ENCODE measurements at places on chromosomes 3 and 15.
A peak's percentile ranks its signal among the peaks of the same experiment; 100 is the strongest.

GRCh38 chr15:81880314-81880713 is 165.5 kb downstream of the MEX3B start:
- DNase-seq, result no peak

- DNase-seq, result no peak
These were observed 25.8 kb downstream of the PAK2 start for GRCh38 chr3:196765454-196765853.

- DNase-seq, result no peak
These were observed 14.8 kb downstream of the TARS3 start for GRCh38 chr15:101709466-101709865.

GRCh38 chr3:31008994-31009393 is 114.5 kb upstream of the GADL1 start:
- DNase-seq, result no peak

DNA sequence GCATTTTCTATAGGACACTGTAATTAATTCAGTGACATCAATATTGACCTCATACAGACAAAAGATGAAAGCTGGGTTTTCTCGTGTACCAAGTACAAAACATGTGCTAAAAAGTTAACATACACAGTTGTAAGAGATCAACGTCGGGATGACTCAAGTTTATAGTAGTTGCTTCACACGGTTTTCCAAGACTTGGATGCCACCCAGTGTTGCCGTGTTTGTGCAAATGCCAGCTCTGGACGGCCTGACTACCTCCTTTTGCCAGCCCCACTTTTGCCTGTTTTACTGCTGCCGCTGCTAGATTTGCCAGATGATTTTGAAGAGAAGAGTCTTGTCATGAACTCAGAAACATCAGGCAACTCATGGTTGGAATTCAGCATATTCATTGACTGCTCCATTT is 17.6 kb downstream of the EMC7 start:
- DNase-seq, result no peak

GRCh38 chr3:111851511-111851954 is 7.5 kb upstream of the PHLDB2 start:
- no peak for DNase-seq

DNA sequence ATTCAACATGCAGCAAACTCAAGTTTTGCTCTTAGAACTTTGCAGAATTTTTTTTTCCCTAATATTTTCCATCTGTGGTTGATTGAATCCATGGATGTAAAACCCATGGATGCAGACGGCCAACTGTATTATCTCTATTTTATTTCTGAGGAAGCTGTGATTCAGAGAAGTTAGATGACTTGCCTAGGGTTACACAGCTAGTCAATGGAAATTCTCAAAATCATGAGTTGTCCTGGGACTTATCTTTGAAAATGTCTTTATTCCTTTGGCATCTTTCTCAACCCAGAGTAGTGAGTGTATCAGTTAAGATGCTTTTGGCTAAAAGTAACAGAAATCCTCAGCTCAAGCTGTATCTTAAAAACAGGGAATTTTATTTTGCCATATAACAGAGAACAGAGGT is 107.9 kb upstream of the GALNT15 start:
- no peak for DNase-seq

GRCh38 chr3:155609586-155609985 is 135.3 kb downstream of the PLCH1 start:
- DNase-seq, result no peak

DNA sequence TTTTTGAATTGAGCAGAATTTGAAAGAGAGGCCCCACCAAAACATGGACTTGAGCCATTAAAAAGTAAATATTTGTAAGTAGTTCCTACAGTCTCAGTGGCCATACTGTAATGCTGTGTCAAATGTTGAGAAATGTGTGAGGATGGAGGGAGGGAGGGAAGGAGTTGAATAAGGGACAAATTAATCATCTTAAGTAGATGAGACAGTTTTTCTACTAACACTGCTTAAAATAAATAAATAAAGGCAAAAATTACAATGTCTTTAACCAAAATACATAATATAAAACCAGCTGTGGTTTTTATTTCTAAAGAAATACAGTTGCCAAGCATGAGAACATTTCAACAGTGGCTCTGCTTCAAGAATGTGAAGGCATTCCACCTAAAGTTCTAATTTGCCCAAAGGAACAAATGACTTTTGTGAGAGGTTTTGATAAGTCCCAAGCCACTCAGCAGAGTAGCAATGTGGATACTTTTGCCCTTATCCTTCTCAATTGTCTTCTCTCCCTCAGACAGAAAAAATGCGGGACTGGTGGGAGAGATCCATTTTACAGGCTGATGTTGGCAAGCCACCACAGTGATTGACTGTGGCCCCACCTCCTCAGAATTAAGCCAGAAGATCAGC is 427.0 kb upstream of the RARB start:
- DNase-seq, result no peak

GRCh38 chr3:165503825-165504224 is 307.6 kb upstream of the SLITRK3 start:
- no peak for DNase-seq

GRCh38 chr15:100682468-100682867 is 80.1 kb downstream of the ASB7 start:
- DNase-seq, result no peak

DNA sequence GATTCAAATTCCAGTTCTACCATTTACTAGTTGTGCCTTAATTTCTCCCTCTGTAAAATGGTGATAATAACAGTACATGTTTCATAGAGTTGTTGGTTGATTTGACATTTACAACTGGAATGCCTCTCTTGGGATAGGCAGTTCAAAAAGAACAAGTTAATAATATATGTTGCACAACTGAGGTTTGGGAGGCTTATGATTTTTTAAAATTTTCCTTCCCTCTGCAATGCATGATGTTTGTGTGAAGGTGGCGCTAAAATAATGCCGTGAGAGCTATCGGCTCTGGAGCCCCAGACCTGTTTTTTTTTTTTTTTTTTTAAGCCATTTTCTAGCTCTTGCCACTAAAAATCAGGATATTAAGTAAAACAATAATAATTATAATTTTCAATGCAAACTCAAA is 18.6 kb downstream of the DNAJB11 start:
- no peak for DNase-seq

GRCh38 chr3:108566599-108566998 is 22.6 kb downstream of the CIP2A start:
- no peak for DNase-seq

GRCh38 chr15:60585743-60586708 is 107.1 kb upstream of the ICE2 start:
- no peak for DNase-seq

- DNase-seq, result no peak
These were observed 207.6 kb downstream of the STAG1 start for GRCh38 chr3:136544532-136544931.

DNA sequence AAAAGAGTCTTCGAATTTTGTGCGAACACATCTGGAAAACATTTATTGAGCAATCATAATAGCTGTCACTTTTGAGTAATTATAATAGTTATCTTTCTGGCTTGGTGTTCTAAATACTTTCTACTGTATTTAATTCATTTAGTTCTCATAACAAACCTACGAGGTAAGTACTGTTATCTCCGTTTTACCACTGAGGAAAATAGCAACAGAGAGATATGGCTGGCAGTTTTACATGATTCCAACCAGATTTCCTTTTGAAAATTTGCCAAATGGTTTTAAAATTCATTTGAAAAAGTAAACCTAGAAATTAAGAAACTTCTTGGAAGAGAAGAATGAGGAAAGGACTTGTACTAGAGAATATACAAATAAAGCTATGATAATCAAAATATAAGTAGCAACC is 37.3 kb upstream of the MGA start:
- no peak for DNase-seq

GRCh38 chr3:72345237-72345878 is 502.9 kb downstream of the SHQ1 start:
- DNase-seq, result no peak

DNA sequence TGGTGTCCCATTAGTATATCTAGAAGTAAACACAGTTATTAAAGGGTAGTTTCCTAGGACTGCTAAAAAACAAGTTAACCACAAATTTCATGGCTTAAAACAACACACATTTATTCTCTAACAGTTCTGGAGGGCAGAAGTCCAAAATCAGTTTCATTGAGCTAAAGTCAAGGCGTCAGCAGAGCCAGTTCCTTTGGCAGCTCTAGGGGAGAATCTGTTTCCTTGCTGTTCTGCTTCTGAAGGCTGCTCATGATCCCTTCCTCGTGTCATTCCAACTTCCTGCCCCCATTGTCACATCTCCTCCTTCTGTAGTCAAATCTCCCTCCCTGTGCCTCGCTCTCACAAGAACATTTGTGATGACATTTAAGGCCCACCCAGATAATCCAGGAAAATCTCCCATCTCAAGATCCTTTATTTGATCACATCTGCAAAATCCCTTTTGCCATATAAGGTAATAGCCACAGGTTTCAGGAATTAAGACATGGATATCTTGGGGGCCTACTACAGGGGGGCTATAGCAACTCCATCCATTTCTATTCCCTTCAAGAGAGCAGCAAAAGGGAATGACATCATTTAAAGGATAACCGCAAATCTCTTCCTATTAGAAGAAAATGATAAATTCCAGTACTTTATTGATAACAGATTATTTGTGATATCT is 50.1 kb downstream of the GPR176 start:
- no peak for DNase-seq

DNA sequence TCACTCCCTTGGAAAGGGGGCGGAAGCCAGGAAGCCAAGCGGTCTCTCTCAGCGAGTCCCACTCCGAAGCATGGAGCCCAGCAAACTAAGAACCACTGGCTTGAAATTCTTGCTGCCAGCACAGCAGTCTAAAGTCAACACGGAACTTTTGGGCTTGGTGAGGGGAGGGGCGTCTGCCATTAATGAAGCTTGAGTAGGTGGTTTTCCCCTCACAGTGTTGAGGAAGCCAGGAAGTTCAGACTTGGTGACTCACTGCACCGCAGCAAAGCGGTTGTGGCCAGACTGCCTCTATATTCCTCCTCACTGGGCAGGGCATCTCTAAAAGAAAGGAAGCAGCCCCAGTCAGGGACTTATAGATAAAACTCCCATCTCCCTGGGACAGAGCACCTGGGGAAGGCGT is 665.4 kb upstream of the CBLB start:
- peak; percentile 44 for DNase-seq

DNA sequence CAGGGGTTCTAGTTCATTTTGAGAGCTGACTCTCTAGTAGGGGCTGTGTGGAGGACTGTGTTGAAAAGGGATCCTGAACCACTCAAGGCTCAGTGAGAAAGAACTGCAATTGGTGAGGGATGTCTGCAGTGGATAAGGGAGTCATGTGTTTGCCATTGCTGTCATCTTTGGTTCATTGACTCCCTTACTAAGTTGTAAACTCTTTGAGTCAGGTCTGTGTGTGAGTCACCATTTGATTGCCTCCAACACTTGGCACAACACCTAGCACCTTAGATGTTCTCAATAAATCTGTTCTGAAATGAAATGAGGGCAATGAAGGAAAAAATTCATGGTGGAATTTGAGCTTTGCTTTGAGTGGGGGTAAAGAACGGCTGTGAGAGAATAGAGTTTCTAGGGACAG is 51.7 kb downstream of the PLS1 start:
- no peak for DNase-seq

DNA sequence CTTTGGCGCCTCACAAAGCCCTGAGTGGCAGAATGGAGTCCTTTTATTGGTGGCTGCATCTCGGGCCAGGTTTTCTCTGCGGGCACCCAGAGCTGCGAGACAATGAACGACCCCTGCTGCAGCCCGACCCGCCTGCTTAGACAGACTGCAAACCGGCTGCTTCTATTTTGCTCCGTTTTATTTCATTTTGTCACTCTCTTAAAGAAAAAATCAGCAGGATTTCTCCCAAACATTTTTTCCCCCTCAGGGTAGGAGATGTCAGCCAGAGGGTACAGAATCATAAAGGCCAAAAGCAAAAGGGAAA is 64.8 kb downstream of the OXNAD1 start:
- DNase-seq, result no peak

DNA sequence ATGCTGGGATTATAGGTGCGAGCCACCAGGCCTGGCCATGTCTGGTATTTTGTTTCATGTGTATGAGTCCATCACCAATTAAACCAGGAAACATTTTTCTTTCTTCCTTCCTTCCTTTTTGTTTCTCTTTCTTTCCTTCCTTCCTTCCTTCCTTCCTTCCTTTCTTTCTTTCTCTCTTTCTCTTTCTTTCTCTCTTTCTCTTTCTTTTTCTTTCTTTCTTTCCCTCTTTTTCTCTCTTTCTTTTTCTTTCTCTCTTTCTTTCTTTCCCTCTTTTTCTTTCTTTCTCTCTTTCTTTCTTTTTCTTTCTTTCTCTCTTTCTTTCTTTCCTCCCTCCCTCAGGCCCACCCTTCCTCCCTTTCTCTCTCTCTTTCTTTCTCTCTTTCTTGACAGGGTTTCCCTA is 83.4 kb downstream of the SLC9A9 start:
- no peak for DNase-seq

- no peak for DNase-seq
These were observed 36.4 kb upstream of the PRR23E start for GRCh38 chr3:127156338-127157050.

GRCh38 chr15:88193415-88193814 is 63.1 kb downstream of the NTRK3 start:
- DNase-seq, result no peak

DNA sequence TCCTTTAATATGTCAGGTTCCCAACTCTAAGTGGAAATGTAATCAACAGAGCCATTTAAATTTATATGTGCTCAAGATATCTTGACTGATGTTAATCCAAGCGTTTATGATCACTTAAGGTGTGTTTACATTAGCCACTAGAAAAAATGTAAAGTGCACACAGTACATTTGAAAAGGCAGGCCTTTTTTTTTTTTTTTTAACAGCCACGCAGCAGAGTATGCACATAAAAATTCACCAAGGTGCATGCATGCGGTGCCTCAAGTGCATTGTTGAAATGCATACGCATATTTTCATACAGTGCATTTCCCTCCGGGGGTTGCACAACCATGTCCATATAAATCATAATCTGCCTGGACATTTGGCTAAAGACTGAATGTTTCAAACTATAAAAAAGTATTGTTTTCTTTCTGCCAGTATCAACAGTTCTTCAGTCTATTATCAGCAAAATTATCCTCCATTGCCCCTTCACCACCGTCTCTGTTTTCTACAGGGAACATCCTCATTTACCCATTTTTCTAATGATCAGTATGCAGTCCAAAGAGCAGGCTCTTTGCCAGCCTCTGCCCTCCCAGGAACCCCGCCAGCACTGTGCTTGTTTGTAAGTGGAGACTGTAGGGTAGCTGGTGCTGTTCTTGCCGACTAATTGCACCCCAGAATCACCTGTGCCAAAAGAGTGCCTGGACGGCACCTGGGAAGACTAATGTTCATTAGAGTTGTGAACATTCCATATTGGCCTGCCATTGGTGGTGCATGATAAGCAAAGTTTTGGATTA is 611.2 kb upstream of the CFAP20DC start:
- DNase-seq, result no peak

All from stimulated activated CD8-positive, alpha-beta memory T cell treated with anti-CD3 and anti-CD28 coated beads, Interleukin-15, amount 100 ng/mL, for 48 hours (primary cell).